Naive B cell (primary cell): ENCODE measurements at places on chromosomes 5 and 9. TPM values are rescaled to one million over a fixed set of nuclear protein-coding genes. Genes with fewer than 3 reads are reported as not detected.

DNA sequence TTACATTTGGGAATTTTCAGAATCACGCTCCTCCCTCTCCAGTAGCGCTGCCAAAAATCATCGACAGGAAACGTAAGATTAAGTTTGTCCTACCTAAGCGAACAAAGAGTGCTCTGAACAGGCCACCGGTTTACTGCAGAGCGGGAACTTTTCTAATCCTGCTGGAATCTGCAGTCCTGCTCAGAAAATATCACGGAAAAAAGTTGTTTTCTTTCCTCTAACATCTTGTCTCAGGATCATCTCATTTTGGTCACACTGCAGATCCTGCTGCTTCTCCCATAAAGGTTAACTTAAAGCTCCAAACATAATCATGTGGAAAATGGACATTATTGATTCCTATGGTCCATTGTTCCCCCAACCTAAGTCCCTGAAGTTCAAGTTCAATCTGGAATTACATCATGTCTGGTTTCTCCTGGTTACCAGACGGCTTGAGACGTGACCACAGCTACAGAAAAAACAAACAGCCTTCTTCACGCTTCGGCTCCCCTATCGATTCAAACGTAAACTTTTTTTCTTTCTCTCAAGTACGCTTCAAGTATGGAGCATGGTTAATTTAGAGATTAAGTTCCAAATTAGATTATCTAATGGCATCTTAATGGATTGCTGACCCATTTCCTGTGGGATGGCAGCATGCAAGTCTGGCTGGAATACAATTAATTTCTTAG, 217.6 kb downstream of the NFIB start:
- no peak for DNase-seq
- H3K27me3 ChIP-seq = no peaks in the 10 kb centered on the region
- no peaks in the 10 kb centered on the region for H3K36me3 ChIP-seq
- no peak overlapping the region for H3K27ac ChIP-seq
- no peaks in the 10 kb centered on the region for H3K4me1 ChIP-seq

Gene OGN
- not detected for polyA plus RNA-seq

GRCh38 chr5:178072749-178073148, 40.6 kb upstream of the N4BP3 start:
- H3K27ac ChIP-seq = no peak overlapping the region

- H3K4me3 ChIP-seq = peak within 1 kb of the TSS; percentile 88
- H3K36me3 ChIP-seq = no peaks in the 10 kb centered on the region
- H3K27me3 ChIP-seq = no peaks in the 10 kb centered on the region
- peaks cover 27% of the 10 kb centered on the region for H3K4me1 ChIP-seq
- H3K27ac ChIP-seq = peak within 1 kb of the TSS; percentile 91
These were observed at the start of the genes HDAC3 and RELL2 for GRCh38 chr5:141636413-141637122. Gene HDAC3, minus strand, starts transcription at chr5:141636849. Its CDS starts 59 bp downstream, at chr5:141636790. Gene RELL2, plus strand, starts transcription at chr5:141636997. Its CDS starts 1,229 bp downstream, at chr5:141638226.
